ENCODE measurements at places on chromosomes 13 and 19.

- DNase-seq = no peak
These were observed 143.6 kb upstream of the SLITRK1 start for GRCh38 chr13:84025824-84026223.

DNA sequence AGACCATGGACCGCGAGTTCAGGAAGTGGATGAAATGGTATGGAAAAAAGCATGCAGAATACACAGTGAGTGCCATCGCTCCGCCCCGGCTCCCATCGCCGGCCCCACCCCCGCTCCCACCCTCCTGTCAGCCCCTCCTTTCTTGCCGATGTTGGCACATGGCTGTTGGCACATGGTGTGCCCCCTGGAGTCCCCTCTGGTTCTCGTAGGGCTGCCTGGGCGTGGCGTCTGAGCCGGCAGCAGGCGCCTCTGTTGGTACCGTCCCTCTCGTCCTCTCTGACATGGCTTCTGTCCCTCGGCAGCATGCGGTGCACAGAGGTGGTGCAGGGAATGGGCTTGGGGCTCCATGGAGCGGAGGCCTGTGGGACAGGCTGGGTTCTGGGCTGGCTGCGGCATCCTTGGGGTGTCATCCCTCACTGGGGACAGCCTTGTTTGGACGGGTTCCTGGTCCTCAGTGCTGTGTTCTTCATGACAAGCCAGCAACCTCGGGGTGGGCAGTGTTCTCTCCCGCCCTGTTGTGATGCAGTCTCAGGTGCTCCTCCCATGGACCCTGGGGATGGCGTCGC, 30.9 kb downstream of the DOT1L start:
- DNase-seq = no peak

GRCh38 chr19:21148681-21149080, 6.8 kb downstream of the ZNF431 start:
- DNase-seq = no peak

DNA sequence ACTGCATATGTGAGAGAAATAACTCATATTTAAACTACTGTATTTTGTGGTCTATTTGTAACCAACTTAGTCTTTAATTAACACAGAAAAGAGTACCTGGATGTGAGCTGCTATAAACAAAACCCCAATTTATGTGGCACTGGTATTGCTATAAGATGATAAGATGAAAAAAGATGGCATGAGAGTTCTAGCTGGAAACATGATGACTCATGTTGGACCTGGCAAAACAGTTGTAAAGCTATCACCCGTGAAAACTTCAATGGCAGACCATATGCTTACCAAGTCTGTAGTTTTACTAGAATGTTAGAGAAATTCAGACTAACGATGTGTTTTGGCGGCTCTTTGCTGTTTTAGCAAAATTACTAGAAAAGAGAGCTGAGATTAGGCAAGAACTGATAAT, 69.6 kb upstream of the PCDH9 start:
- DNase-seq = no peak

DNA sequence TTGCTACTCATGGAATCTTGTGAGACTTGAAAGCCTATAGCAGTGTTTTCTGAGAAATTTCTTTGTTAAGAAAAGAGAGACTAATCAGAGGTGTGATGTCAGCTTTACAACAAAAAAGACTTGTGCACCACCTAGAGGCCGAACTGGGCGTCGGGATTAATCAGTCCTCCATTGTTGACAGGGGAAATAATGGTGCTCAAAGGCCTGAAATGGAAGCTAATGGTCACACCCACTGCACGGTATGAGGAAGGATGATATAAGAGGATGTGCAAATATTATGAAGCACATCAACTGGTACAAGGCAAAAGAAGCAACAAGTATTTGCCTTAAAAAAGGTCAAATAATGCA, 480.2 kb upstream of the MIR17HG start:
- peak; percentile 89 for DNase-seq

DNA sequence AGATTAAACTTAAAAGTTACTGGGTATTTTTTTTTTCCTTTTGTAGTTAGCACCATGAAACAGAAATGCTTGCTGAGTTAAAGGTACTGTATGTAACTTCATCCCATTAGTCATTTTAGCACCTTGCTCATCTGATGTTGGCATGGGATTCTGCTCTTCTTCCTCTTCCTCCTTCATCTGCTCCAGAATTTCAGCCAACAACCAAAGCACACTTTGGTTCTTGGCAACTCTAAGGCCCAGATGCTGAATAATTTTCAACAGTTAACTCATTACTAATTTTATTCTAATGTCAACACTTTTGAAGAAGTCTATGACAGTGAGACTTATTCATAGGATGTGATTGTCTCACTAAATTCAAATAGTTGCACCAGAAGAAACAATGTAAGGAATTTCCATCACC, 359.2 kb downstream of the KCTD12 start:
- no peak for DNase-seq

DNA sequence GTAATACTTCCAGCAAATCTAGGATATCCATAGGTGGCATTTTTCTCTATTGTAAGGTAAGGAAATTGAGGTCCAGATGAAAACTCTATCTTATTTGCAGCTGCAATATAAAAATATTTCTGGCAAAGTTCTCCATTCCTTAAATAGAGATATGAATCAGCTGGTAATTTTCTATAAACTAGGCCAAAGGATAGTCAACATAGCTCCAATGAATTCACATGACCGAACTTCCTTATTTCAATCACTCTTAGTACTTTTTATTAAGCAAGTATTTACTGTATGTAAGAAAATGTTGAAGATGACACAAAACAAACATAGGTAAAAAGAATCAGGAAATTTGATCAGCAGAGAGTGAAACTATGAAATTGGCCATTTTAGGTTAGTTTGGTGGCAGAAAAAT, 13.0 kb upstream of the LCP1 start:
- DNase-seq = peak; percentile 51

DNA sequence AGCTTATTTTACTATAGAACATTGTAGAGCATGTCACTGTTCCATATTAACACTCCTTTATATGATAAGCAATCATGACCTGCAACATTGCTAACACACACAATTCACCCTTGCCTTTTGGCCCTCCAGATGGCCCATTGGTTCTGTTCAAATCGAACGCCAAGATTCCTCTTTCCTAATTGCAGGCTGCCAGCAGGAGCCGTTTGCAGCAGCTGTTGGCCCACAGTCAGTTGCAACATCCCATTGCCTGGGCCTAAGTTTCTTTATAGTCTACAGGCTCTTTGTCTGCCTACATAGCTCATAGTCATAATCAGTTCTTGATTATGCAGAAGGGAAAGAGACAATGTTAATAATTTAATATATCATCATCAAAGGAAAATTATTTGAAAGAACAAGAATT, 37.6 kb downstream of the KCTD12 start:
- DNase-seq = peak; percentile 83

- DNase-seq = peak; percentile 55
These were observed 39.3 kb downstream of the EFNA2 start for GRCh38 chr19:1324806-1325567.

DNA sequence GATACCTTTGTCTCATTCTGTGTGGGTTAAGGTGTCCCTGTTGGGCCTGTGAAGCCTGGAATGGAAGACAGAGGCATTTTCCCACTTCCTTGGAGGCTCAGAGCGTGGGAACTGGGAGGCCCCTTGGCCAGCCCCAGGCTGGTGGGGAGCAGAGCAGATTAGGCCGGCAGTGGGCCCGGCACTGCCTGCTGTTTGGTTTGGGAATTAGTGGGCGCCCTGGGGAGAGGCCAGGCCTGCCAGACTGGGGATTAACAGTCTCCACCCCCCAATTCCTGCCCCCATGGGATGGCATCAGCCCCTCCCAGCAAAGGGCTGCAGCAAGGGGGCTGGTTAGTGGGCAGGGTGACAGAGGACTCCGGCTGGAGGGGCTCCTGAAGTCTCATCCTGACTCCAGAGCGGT, 3.1 kb upstream of the BEST2 start:
- no peak for DNase-seq

DNA sequence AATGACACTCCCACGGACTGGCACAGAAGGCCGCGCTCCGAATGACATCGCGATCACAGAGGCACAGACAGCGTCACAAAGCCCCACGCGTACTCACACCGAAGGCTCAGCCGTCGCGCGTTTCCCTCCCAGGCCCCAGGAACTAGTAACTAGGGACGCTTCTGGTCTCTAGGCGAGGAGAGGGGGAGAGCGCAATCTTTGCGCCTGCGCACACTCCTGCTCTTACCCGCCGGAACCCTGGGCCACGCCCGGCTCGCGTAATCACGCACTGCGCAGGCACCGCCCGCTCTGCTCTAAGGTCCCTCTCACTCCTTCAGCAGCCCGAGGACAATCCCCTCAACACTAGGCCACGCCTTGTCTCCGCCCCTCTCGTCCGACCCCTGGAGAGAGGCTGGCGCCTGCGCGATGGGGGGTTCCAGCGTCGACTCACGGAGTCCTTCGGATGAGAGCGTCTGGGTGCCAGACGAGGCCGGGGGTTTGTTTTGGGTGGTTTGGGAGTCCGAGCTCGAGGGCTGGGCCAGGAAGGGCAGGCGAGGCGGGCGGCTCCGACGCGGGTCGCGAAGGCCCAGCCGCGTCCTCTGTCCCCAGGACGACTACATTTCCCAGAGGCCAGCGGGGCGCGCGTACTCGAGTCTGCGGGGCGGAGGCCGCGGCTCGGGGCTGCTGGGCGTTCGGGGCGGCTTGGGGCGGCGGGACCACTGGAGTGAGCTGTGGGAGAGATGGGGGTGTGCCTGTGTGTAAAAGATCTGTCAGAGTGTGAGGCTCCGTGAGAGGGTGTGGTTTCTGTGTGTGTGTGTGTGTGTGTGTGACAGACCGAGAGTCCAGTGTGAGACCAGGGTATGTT, at the start of gene ZNF471:
Gene ZNF471 (plus strand): TSS at position 410 of the 844 bp plus-strand sequence. CDS start 3,717 bp downstream, outside the sequence.
- DNase-seq = peak; percentile 97

DNA sequence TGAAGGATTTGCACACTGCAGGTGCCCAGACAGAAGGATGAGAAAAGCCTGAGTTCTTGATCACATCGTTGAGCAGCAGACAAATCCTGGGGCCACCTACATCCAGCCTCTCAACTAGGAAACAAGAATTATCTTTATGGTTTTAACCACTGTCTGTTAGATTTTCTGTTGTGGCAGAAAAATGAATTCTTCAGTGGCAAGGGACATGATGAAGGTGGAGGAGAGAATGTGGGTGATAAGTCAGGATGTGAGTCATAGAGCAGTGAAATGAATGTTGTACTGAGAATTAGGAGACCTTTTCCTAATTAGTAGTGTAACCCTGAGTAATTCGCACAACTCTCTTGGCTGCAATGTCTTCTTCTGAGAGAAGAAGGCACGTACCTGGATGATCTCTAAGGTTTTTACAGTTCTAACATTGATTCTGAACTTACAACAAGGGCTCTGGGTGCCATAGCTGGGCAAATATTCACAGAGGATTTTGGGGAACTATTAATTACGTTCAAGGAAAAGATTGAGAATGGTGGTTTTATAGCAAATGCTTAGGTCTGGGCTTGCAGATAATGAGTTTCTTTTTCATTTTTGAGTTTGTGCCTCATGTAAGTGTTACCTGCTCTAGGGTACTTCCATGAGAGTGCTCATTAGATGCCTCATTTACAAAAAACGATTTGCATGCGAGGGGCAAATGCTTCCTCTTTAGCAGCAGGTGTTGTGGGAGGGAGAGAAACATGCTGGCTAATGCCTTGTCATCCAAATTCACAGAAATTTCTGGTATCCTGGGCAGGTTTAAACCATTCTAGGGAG, 111.0 kb upstream of the KL start:
- DNase-seq = no peak

DNA sequence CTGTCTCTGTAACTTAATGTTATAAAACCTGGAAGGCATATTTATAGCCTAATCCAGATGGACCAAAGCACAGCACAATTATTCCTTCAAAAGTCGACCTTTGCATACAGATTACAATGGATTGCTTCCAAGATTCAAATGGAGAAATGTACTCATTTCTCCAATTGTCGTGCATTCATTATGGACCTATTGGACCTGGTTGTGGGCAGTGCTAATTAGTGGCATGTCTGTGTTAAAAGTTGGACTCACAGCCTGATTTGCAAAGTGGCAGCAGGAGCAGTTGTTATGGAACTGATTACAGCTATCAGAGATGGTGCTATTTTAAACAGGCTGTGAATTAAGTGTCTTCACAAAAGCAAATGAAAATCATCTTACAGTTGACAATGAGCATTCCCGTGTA, 1529.3 kb upstream of the SLC10A2 start:
- DNase-seq = no peak

GRCh38 chr19:58054901-58055874, 3.9 kb upstream of the ZNF135 start:
- DNase-seq = no peak

- DNase-seq = no peak
These were observed 66.9 kb downstream of the NHLRC3 start for GRCh38 chr13:39105110-39105509.

DNA sequence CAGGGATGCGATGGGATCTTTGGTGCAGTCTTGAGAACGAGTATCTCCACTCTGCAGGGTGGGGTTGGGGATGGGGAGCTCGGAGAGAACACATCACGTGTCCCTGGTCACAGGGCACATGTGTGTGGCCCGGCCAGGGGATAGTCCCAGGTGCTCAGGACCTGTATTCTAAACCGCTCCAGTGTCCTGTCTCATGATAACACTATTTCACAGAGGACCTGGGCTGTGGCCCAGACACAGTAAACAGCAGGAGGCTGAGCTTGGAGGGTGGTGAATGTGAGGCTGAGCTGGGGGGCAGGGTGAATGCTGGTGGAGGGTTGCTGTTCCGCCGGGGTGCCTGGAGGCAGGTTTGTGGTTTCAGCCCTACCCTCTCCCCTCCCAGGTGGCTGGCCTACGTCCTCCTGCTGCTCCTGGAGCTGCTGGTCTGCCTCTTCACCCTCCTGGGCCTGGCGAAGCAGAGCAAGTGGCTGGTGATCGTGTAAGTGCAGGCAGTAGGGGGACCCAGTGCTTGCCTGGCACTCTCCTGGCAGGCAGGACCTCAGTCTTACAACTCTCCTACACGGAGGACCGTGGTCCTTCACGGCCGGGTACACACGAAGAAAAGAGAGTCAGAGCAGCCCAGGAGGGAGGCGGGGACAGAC, 11.1 kb downstream of the TTYH1 start:
- no peak for DNase-seq

GRCh38 chr19:12751635-12752034, at the start of gene BEST2:
BEST2 (plus strand) TSS chr19:12751791; CDS start chr19:12752593, 802 bp downstream.
- no peak for DNase-seq

DNA sequence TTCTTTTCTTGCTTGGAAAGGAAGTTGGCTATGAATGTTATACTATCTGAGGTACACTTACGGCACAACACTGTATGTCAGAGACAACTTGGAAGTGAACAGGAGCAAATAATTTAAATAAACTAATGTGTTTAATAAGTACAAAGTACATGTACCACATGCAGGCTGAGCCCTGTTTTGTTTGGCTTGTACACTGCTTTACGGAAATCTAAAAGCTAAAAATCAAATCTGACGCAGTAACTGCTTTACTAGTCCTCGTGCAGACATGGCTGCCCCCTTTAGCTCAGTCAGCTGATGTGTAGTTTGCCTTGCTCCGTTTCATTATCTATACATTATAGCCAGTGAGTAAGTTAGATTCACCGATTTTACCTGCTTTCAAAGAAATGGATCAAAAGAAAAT, 36.5 kb downstream of the TDRD3 start:
- no peak for DNase-seq

GRCh38 chr19:39670998-39671397, 15.3 kb downstream of the LGALS16 start:
- no peak for DNase-seq

GRCh38 chr19:15379999-15380647, 536 bp upstream of the AKAP8 start:
- peak; percentile 45 for DNase-seq
